ENCODE measurements at places on chromosomes 1 and 21.

DNA sequence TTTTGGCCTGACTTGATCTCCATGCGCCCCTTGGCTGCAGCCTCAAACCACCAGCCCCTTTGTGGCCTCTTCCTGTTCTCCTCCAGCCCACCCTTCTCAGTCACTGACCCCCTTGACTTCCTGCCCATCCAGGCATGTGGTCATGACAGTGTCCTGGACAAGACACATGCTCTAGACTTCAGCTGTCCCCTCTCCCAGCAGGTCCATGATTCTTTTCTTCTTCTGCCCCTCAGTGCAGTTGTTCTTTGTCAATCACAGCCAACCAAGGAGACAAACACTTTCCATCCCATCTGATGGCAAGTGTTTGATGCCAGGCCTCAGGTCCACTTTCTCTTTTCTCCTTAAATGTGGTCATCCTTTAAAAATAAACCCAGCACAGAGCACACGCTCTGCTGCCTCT is 49.7 kb downstream of the SYT6 start:
- DNase-seq = no peak

DNA sequence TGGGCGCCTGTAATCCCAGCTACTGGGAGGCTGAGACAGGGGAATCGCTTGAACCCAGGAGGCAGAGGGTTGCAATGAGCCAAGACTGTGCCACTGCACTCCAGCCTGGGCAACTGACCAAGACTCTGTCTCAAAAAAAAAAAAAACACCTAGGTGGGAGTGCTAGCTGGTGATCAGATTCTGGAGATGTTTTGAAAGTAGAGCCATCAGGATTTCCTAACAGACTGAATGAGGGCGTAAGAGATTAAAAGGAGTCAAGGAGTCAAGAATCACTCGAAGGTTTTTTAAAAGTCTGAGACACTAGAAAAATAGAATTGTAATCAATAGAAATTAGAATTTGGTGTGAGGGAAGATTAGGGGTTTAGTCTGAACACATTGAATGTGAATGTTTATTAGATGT is 73.8 kb downstream of the HSF2BP start:
- no peak for DNase-seq

- DNase-seq = no peak
Observed at GRCh38 chr21:16154951-16155635, 425.3 kb downstream of the USP25 start.

- no peak for DNase-seq
Observed at GRCh38 chr21:33075596-33076195, 5.8 kb downstream of the OLIG1 start.

- DNase-seq = no peak
Observed at GRCh38 chr1:189405419-189405818, 1072.2 kb downstream of the BRINP3 start.

DNA sequence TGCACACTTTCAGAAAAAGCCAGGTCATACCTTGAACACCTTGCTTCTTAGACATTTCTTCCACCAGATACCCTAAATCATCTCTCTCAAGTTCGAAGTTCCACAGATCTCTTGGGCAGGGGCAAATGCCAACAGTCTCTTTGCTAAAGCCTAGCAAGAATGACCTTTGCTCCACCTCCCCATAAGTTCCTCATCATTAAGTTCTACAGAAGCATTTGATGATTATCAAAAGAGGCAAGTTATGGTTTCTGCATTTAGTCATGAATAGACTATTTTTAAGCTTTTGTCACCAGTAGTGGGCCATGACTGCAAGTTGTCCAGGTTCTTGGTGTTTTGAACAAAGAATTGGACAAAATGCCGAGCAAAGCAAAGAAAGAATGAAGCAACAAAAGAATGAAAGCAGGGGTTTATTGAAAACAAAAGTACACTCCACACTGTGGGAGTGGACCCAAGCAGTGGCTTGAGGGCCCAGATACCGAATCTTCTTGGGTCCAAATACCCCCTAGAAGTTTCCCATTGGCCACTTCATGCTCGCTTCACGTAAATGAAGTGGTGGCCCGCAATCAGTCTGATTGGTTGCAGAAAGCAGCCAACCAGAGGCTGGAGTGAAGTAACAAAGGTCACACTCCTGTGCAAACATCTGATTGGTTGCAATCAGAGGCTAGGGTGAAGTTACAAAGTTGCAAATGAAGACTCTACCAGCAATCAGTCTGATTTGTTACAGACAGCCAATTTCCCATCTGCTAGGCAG is 9.8 kb upstream of the EGLN1 start:
- DNase-seq = no peak

DNA sequence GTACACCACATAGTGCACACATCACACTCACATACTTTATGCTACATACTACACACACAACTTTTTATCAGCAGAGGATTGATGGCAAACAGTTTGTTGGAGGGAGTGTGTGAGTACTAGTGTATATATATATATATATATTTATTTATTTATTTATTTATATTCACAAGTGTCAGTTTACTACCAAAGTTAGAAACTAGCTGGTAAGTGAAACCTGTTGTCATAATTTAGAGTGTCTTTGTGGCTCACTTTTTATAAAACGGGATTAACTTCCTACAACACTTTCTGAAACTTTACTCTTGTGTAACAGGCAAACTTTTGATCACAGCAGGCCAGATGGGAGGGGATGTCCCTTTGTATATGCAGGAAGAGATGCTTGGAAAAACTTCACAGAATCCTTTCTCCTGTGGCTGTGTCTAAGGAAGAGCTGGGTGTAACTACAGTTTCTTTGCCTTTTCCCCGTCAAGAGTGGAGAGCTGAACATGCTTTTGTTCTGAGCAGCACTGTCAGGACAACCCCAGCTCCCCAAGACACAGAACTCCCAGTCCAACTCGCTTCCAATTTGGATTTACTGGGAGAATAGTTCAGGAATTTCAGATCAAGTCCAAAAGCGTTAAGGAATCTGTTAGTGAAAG is 1.9 kb upstream of the SAMD13 start:
- DNase-seq = no peak
